ENCODE measurements at places on chromosomes 3 and 15.

DNA sequence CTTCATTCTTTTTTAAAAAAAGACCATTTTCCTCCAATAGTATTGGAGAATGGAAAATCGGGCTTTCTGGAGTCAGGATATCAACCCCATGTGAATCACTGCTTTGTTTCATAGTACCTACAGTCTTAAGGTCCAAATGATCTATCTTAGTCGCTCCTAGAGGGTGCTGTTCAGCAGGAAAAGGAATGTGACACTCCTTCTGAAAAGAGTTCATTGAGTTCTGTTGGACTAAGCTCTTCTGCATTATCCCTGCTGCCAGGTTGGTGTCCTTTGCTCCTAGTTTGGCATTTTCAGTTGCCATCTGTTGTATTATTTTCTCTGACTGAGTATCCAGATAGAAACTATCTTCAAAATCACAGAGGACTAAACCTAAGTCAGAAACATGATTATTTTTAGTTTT is 57.2 kb downstream of the POLQ start:
- no peak for DNase-seq

- DNase-seq, result no peak
These were observed 46.3 kb downstream of the LIMD1 start for GRCh38 chr3:45640724-45641361.

GRCh38 chr3:69329892-69330291 is 56.0 kb downstream of the FRMD4B start:
- no peak for DNase-seq

- no peak for DNase-seq
These were observed 42.2 kb downstream of the SLC28A1 start for GRCh38 chr15:84926491-84927230.

DNA sequence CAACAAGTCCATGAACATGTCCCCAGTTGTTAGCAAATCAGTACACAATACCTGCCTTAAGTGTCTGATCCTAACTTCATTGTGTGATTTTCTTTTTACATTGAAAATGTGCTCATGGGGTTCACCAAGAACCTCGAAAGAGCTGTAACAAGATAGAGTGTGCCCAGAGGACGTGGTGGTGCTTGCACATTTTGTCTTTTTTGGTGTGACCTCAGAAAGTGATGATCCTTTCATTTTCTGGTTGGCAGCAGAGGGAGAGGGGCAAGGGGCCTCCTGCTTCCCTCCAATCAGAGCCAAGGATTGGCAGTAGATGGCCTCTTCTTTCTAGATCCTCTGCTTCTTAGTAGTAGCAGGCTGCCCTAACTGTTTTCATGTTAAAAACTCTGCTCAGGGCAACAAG is 176.4 kb downstream of the OPA1 start:
- DNase-seq, result no peak

GRCh38 chr3:192364316-192364715 is 363.0 kb downstream of the FGF12 start:
- DNase-seq, result no peak

DNA sequence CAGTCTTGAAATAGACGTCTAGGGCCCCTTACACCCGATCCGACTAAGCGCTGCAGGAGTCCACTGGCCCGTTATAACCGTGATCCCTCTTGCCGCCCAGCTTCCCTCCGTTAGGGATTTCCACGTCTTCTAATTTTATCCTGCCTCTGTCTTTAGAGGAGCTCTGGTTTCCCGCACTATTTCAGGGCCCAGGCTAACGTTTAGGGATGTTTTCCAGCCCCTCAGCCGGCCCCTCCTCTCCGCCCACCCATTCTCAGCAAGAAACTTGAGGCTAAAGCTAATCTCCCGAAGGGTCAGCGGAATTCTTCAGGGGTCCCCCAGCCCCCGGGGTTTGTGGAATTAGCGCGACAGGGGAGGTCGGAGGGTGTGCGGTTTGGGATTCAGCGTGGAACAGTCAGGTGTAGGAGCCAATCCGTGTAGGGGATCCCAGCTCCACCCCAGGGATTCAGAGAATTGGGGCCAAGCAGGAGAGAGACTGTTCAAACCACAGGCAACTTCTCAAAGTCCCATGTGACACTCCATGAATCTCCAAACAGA is 1.6 kb downstream of the PTX3 start:
- no peak for DNase-seq

DNA sequence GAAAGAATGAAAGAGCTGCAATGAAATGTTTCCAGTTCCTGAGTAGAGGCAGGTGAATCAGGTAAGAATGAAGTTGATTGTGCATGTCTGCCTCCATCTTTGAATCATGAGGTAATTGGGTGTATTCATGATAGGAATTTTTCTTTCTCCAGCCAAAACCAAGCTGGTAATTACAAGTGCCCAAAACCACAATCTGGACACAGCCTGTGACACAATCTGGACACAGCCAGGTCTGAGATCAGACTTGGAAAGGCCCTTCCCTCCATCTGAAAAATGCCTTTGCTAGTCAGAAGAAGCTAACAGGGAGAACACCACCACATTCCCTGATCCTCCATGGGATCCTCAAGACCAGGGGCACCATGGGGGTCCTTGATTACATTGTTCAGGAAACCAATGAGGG is 338.5 kb upstream of the THBS1 start:
- DNase-seq, result no peak

GRCh38 chr3:171660188-171660587 is 150.1 kb downstream of the PLD1 start:
- DNase-seq, result no peak

DNA sequence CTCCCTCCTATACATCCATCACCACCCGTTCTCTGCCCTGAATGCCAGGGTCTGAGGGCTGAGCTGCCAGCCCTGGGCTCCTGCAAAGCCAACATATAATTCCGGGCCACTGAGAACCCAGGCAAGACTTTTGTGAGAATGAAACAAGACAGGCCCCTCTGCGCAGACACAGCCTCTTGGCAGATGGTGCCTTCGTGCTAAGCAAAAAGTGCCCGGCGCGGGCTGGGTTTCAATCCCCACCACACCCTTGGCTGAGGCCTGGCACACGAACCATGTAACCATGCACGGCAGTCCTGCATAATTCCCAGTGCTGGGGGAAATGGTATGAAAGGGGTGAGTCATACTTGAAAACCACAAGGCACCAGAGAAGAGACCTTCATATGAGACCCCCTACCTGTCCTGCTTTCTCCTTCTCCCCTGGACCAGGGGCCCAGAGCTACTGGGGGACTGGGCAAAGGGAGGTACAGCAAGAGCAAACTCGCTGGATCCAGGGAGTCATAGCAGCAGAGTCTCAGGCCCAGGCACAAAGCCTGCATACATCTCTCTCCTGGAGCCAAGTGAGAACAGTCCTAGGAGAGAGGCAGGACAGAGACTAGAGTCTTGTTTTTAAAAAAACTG is 26.1 kb upstream of the LOXL1 start:
- DNase-seq, result no peak

DNA sequence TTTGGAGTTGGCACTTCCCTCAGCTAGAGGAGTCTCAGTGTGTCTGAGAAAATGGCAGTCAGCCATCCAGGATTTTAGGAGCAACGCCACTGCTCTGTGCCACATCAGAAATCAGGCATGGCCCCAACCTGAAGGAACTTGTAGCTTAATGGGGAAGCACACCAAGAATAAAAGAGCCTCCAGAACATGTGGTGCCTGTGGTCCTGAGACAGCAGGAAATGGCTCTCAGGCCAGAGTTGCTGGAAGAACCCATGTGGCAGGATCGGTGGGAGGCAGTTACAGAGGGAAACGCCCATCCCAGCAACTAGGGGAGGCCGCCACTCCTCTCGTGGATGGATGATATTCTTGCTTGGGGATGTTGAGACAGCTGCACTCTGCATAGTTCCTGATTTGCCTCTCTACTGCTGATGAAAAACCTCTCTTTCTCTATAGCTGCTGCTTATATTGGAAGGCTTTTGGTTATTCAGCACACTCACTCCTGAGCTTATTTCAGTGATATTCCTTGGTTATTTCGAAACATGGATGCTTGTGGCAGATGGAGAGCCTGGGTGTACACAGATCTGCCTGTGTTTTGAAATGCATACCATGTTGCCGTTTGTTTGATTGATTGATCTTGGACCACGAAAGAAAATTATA is 52.4 kb downstream of the KLHL25 start:
- DNase-seq, result no peak

DNA sequence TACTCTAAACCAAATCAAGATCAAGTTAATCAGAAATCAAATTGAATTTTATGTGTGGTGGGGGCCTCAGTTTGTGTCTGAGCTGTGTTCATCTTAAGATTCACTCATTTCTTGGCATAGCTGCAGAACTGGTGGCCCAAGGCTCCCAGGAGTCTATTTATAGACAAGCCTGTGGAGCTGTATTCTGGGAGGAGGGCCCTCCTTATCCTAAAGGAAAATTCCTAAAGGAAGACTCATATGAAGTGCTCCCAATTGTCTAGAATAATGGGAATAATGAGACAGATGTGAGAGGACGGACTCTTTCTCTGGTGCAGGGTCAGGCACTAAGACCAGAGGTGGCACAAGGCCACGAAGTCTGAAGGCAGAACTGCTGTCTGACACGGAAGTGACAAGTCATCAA is 38.9 kb downstream of the C3orf85 start:
- no peak for DNase-seq

GRCh38 chr3:99891610-99892285 is 74.1 kb downstream of the CMSS1 start:
- DNase-seq, result no peak

DNA sequence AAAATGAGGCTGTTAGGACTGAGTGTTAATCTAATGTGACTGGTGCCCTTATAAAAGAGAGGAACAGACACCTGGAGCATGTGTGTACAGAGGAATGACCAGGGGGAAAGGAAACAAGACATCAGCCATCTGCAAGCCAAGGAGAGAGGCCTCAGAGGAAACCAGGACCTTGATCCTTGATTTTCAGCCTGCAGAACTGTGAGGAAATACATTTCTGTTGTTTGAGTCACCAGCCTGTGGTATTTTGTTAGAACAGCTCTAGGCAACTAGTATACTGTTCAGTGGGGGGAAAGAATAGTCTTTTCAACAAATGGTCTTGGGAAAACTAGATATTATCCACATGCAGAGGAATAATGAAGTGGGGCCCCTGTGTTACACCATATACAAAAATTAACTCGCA is 80.6 kb downstream of the CCR1 start:
- no peak for DNase-seq

DNA sequence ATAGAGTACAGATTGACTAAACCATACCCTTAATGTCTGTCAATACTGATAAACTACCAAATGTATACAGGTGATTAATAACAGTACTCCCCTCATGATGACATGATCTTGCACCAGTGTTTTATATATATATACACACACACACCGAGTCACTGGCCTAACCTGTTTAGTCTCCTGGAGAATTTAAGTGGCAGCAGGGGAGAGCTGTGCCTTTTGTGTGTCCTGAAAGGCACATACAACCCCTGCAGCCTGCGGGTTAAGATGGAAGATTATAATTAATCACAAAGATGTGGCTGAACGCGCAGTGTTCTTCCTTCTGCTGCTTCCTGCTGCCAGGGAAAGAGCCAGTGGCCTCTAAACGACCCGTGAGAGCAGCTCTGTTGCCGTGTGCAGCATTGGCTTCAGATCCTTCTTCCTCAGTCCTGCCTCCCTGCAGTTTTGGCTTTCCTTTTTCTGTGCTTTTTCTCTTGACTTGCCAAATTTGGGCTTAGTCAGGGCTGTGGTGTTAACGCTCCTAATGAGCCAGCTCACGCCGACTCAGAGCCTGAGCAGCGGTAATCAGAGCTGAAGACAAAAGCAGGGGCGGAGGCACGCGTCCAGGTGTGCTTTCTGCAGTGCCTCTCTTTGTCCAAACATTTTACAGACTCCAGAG is 42.5 kb upstream of the UBE3A start:
- no peak for DNase-seq

DNA sequence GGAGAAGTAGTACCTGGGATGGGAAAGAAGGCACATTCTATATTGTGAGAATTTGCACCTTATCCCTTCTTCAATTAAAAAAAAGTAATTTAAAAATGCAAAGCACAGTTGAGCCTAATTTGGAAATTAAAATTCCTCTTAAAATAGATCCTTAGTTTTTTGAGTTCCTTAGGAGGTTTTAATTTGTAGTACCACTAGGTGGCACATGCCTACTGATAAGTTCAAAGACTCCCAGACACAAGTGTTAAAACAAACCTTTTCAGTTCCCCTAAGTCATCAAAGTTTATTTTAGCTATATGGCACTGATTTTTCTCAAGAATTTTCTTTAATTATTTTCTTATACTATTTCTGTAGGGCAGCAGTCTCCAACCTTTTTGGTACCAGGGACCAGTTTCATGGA is 127.6 kb upstream of the AZI2 start:
- DNase-seq, result peak; percentile 5

DNA sequence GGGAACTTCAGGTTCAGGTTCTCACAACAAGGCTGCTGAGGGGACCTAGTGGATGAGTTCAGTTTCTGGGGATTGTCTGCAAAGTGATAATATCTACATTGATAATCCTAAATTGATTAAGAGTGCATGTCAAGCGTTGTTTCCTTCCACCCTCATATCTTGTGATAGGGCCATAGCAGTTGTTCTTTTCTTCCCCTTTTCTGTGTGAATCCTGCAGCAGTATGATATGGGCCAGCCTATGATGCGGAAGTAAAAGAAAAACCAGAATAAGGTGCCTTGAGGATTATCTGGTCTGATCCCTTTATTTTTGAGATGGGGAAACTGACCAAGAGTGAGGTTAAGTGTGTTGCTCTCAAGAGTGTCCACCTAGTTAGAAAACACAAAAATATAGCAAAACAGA is 86.2 kb downstream of the MITF start:
- DNase-seq, result no peak

DNA sequence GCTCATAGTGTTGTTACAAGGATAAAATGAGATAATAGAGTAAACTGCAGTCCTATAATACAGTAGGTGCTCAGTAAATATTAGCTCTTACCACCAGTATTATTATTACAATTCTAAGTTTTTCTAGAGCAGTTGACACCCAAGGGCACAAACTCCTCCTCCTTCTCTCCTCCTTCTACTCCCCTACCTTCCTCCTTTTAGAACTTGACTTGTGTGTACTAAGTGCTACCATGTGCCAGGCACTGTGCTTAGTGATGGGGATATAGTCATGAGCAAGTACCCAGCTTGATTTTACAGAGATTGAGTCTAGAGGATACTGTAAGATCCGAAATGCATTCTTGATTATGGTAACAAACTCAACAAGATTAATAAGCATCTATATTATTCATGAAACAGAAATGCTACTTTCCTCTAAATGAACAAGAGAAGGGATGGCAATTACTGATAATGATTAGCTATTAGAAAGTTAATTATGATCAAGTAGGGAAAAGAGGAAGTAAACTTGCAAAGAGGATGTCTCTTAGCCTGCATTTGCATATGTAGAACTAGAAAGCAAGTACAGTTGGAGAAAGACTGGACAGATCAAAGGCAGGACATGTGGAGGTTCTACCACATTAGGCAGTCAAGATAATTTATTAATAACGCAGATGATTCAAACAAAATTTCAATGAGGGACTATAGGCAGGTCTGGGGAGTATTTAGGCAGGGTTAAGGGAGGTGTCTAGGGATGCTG is 72.3 kb downstream of the CLDN11 start:
- no peak for DNase-seq

DNA sequence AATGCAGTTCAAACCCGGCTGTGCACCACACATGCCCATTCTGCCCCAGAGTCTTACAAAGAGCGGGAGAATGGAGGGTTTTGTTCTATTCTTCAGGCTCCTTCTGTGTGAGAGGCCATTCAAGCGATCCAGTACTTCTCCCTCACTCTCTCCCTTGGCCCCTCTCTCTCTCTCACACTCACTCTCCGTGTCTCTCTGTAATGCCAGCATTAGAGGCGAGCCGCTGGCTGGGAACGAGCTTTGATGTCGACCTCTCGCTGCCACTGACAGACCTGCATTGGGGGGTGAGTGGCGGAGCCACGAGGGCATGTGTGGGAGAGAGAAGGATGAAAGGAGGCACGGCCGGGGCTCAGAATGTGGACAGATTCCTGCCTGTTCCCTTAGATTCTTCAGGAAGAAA is 231.7 kb upstream of the ARRDC4 start:
- DNase-seq, result no peak

Measured in left renal pelvis (tissue), 4 donors.